ENCODE measurements at places on chromosomes 5 and 9.
A peak's percentile ranks its signal among the peaks of the same experiment; 100 is the strongest.

- DNase-seq, result peak; percentile 27
These were observed at the start of gene MCTP1 for GRCh38 chr5:95284572-95285408. TSS of gene MCTP1 (minus strand) at chr5:95285094.

DNA sequence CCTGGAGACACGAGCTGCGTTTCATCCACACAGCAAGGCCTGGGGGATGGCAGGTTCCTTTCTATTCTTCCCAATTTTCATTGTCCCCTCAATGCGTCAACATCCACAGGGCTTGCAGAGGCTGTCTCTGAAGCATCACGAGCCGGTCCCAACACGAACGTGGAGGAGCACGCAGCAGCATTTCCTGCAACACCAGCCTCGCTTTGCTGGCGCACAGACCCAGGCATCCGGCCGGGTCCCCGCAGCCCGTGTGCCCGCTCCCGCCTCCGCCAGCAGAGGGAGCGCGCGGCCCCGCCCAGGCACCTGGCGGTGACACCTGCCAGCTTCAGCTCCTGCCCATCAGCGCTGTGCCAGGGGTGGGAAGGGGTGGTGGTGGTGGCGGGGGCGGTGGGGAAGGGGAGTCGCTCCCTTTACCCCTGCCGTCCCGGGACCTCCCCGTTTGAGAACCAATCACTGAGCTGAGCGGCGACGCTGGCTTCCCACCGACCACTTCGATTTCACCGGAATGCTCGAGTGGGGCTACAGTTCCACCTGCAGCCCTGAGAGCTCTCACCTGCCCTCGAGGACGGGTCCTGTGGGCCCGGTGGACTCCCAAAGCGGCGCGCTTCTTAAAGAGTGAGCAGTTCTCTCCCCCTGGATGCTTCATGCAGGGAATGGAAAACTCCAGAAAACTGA, 464.5 kb downstream of the ICE1 start:
- peak; percentile 44 for DNase-seq

GRCh38 chr5:180251141-180251540, 40.7 kb downstream of the MAPK9 start:
- DNase-seq, result no peak

GRCh38 chr9:125831054-125831453, 83.9 kb downstream of the PBX3 start:
- DNase-seq, result no peak

All from activated CD8-positive, alpha-beta T cell treated with anti-CD3 and anti-CD28 coated beads for 36 hours (primary cell).